BJ (cell line): ENCODE measurements at places on chromosomes 2 and 18. TPM values are rescaled to one million over a fixed set of nuclear protein-coding genes. Genes with fewer than 3 reads are reported as not detected.

Gene C18orf54
- 1.1 and 2.2 TPM in 2 replicates for polyA plus RNA-seq

Gene ZC3H15
- 26.5 and 54.6 TPM in 2 replicates for polyA plus RNA-seq

GRCh38 chr2:127275789-127276188 lies 18.2 kb downstream of the ERCC3 start:
- no peak for DNase-seq

GRCh38 chr18:35451032-35451431 lies 46.7 kb downstream of the INO80C start:
- no peak for DNase-seq

- no peak for DNase-seq
Measured at GRCh38 chr2:88919087-88919738, 227.7 kb downstream of the RPIA start.

GRCh38 chr2:121427187-121427689 lies 103.4 kb upstream of the RNU4ATAC start:
- no peak for DNase-seq
